ENCODE measurements at places on chromosomes 11 and 22.

DNA sequence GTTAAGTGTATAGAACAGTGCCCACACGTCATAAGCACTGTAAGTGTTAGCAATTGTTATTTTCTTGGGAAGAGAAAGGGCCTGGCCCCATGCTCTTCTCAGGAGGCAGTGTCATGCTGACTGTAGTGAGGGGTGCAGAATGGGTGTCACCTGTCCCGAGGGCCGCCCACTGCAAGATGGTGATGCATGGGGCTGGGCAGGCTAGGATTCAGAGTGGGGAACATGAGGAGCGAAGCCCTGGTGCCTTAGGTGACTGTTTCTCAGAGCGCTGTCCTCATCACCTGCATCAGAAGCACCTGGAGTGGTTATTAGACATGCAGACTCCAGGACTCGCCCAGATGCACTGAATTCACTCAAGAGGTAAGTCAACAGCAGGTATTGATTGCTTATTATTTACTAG is 101.0 kb upstream of the PARVA start:
- DNase-seq: no peak

- no peak for DNase-seq
These were observed 46.1 kb upstream of the SYN3 start for GRCh38 chr22:33104147-33104854.

- no peak for DNase-seq
These were observed 725.0 kb downstream of the METTL15 start for GRCh38 chr11:28833169-28833568.

- no peak for DNase-seq
These were observed 4.0 kb downstream of the RCN1 start for GRCh38 chr11:32094923-32095322.

DNA sequence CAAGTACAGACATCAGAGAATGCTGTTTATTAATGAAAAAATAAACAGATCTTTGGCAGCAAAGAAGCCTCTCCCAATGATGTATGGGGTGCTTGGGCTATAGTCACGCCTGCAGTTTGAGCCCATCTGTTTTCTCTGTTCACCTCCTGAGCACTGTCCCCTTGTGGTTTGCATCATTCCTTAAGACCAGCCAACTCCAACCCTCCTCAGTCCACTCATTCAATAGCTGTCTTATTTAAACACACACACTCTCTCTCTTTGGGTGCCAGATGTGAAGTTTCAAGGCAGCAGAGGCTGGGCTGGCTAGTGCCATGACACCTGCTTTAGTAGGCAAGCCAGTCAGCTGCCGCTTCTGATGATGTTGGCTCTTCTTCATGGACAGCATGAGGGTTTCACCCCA is 58.1 kb downstream of the POLD3 start:
- no peak for DNase-seq

GRCh38 chr11:133917921-133918607 is 38.7 kb downstream of the IGSF9B start:
- no peak for DNase-seq

GRCh38 chr11:126318574-126319373 is 14.9 kb downstream of the DCPS start:
- DNase-seq: peak; percentile 67

DNA sequence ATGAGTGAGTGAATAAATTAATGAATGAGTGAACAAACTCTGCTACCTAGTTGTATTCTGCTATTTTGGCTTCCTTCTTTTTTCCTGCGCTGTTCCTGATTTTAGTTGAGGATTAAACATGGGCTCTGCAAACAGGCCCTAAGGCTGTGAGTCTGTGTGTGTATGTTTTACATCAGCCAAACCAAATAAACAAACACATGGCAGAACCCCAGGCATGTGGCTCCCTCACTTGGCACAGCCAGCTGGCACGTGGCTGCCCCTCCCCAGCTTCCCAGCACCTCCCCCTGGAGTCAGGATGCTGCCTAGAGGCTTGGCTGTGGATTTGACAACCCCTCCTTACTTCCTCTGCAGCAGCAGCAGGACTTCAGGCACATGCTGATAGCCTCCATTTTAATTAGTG is 593.2 kb downstream of the INSC start:
- DNase-seq: no peak

DNA sequence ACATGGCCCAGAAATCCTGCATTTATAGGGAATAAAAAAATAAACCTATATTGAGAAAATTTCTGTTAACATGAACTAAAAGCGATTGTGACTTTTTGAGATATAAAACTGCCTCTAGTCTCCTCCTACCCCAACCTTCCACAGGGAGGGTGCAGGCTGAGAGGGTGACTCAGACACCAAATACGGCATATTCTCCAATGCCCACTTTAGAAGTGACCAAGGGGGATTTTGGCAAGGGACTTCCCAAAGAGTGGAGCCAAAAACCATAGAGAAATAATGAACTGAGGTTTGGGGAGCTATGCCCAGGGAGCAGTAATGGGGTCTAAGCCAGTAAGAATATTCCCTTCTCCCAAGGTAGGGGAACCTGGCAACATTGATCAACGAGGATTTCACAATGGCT is 124.9 kb upstream of the ZC3H12C start:
- no peak for DNase-seq

DNA sequence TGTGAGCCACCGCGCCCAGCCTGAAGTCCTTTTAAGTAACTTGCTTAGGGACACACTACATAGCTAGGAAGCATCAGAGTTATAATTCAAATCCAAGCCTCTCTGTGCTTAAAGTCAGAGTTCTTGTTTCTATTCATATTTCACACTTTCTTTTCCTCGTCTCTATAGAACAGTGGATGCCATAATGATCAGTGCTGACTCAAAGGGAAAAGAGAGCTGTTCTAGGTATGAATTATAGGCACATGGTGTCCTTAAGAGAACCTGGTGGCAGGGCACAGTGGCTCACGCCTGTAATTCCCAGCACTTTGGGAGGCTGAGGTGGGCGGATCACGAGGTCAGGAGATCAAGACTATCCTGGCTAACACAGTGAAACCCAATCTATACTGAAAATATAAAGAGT is 400.2 kb upstream of the DDI1 start:
- DNase-seq: no peak

GRCh38 chr22:31425331-31426050 is 26.1 kb downstream of the DRG1 start:
- no peak for DNase-seq

- DNase-seq: no peak
These were observed 18.0 kb downstream of the CNTF start for GRCh38 chr11:58640386-58641023.

DNA sequence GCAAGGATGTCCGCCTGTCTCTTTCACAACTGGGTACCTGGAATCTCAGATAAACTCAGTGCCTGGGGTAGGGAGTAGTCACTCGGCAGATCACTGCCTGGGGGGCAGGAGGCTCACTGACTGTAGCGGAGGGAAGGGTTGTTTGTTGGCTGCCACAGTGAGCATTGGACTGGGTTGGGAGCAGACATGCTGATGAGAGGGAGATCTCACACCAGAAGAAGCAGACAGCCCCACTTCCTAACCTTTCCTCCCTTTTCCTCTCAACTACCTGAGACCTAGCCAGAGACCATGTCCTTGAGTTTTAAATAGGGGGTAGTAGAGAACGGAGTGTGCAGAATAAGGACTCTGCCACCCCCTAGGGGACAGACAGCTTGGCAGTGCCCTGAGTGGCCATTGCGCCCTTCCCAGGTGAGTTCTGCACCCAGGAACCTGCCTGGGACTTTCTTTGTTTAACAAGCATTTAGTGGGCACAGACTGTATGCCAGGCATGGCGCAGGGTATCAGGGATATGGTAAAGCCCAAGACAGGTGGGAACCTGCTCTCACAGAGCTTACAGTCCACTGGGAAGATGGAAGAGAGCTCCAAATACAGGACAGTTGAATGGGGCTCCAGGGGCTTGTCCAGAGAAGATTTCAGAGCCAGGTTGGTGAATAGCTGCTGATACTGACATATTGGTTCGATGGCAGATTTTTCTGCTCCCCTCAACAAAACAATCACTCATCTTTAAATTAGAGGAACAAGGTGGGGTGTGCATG is 115.7 kb upstream of the NNMT start:
- no peak for DNase-seq
